T-helper 2 cell treated with Interferon-gamma antibody and Interleukin-4, amounts not matched to agents 5 μg/mL and 100 μg/mL, for 36 hours (primary cell): ENCODE measurements at places on chromosomes 1 and 21.

DNA sequence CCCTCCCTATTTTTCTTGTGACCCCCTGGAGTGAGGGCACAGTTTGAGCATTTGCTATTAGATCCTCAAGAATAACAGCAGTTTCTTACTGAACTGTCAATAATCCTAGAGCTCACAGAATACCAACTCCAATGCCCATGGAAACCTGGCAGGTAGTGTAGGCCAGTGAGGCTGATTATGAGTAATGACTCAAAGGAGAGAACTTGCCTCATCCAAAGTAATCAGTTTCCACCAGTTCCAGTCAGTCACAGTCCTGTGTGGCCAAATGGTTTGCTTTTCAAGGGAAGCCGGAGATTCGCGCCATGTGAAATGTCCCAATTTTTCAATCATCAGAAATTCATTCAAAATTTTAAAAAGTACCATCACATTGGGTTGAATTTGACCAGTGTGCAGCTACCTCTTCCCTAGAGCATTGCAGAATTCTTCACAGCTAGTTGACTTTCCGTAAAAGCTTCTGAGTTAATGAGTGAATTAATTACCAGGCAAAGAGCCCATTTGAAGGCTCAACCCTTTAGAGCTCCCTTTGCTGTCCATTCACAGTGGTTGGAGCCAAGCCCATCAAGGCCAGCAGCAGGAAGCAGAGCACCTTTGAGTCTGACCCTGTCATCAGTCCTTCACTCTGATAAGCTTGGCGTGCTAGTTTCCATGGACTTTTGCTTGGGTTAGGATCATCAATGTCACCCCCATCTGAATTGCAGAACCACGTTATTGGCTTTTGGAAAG is 170.3 kb downstream of the KAZN start:
- no peak for DNase-seq
- no peaks in the 10 kb centered on the region for H3K4me1 ChIP-seq
- H3K27me3 ChIP-seq = no peaks in the 10 kb centered on the region
- H3K4me3 ChIP-seq = no peak overlapping the region
- H3K36me3 ChIP-seq = no peaks in the 10 kb centered on the region

DNA sequence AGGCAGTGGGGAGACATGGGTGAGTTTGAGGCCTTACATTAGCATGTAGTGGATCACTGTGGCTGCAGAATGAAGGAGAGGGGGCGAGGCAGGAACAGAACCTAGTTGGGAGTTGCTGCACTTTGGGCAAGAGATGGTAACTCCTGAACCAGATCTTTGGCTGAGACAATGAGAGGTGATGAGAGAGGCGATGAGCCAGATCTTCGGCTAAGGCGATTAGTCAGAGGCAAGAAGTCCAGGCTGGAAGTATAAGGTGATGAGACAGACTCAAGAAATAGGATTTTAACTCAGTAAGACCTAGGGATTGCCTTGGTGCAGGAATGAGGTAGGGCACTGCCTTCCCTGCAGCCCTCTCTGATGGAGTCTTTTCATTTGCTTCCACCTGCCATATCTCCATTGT is 9.1 kb upstream of the ARTN start:
- H3K36me3 ChIP-seq = no peaks in the 10 kb centered on the region
- peaks cover 2% of the 10 kb centered on the region for H3K4me1 ChIP-seq
- H3K4me3 ChIP-seq = no peak overlapping the region
- no peak overlapping the region for H3K27ac ChIP-seq

GRCh38 chr1:85453640-85454194 is 11.2 kb downstream of the DDAH1 start:
- no peaks in the 10 kb centered on the region for H3K36me3 ChIP-seq
- DNase-seq = no peak
- H3K4me3 ChIP-seq = no peak overlapping the region
- H3K27ac ChIP-seq = no peak overlapping the region
- H3K27me3 ChIP-seq = peaks cover 3% of the 10 kb centered on the region

GRCh38 chr1:200302921-200303290 is 106.9 kb downstream of the ZNF281 start:
- no peaks in the 10 kb centered on the region for H3K36me3 ChIP-seq
- peaks cover 16% of the 10 kb centered on the region for H3K4me1 ChIP-seq
- H3K27me3 ChIP-seq = peaks cover 60% of the 10 kb centered on the region

DNA sequence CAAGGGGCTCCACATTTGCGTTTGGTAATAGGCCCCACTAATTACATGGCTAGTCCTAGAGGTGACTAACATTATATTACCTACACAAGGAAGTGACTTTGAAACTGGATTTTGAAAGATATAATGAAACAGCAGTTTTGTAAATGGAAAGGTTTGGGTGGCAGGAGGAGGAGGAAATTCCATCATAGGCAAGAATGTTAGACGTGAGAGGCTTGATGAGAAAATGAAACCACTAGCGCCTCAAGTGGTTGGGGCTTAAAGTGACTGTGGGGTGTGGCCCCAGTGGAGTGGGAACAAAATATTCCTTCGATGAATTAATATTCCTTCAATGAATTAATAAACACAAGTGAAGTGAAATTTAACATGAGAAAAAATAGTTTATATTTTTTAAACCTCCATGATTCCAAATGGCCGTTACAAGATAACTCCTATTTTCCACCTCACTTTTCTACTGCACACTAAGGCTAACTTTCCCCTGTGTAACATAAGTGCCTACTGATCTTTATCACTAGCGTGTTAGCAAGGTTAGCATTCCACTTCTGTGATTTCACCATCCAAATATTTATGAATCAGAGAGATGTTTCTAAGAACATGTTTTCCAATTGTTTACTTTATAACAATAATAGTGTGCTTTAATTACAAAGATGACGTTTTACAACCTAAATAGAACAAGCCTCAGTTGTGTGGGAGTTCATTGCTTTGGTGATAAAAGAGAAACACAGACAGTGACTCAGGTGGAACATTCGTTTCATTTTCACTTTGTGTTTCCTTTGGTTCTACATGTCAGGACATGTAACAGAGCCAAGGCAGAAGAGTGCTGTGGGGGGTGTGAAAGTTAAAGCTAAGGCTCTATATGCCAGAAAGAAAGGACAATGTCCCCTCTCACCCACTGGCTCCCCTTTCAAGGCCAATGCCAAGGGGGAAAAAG is 12.5 kb upstream of the ATF3 start:
- peaks cover 7% of the 10 kb centered on the region for H3K27me3 ChIP-seq
- DNase-seq = peak; percentile 63
- H3K4me1 ChIP-seq = peaks cover 26% of the 10 kb centered on the region
- H3K27ac ChIP-seq = peak overlapping the region; percentile 96
- peak overlapping the region; percentile 72 for H3K4me3 ChIP-seq

- DNase-seq = no peak
- no peaks in the 10 kb centered on the region for H3K36me3 ChIP-seq
- no peak overlapping the region for H3K4me3 ChIP-seq
- no peaks in the 10 kb centered on the region for H3K4me1 ChIP-seq
Measured at GRCh38 chr1:192350356-192350755, 33.6 kb downstream of the RGS21 start.

DNA sequence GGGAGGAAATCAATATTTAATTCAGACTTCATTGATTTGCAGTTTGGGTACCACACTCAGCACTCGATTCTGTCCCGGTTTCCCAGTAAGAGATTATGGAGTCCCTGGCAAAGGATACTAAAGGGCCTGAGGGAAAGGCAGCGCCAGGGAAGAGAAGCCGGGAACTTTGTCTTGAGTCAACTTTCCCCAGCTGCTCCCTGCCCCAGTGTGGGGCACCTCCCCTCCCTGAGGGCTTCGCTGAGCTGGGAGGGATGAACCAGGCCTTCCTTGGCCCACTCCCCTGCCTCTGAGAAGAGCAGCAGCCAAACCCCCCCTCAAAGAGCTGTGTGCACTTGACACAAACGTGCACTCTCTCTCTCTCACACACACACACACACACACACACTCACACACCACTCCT is 32.6 kb downstream of the OPTC start:
- no peak overlapping the region for H3K4me3 ChIP-seq
- no peak for DNase-seq
- H3K27ac ChIP-seq = no peak overlapping the region

GRCh38 chr1:79845936-79846335 is 839.4 kb upstream of the ADGRL4 start:
- no peaks in the 10 kb centered on the region for H3K4me1 ChIP-seq
- no peak for DNase-seq
- no peaks in the 10 kb centered on the region for H3K27me3 ChIP-seq

- H3K4me1 ChIP-seq = peaks cover 26% of the 10 kb centered on the region
- H3K4me3 ChIP-seq = peak within 1 kb of the TSS; percentile 77
- DNase-seq = peak; percentile 82
- H3K27me3 ChIP-seq = peaks cover 42% of the 10 kb centered on the region
- H3K27ac ChIP-seq = no peak within 1 kb of the TSS
- H3K36me3 ChIP-seq = peaks cover 5% of the 10 kb centered on the region
Measured at GRCh38 chr1:206507284-206508129, at the start of gene RASSF5. RASSF5 (plus strand) TSS chr1:206507531; CDS start chr1:206507603, 72 bp downstream.

GRCh38 chr1:34073028-34073695 is 91.9 kb downstream of the CSMD2 start:
- H3K36me3 ChIP-seq = no peaks in the 10 kb centered on the region
- no peak for DNase-seq
- no peaks in the 10 kb centered on the region for H3K4me1 ChIP-seq
- no peak overlapping the region for H3K27ac ChIP-seq
- no peak overlapping the region for H3K4me3 ChIP-seq

GRCh38 chr1:70142075-70142474 is 63.3 kb downstream of the LRRC40 start:
- no peak overlapping the region for H3K27ac ChIP-seq
- DNase-seq = no peak
- H3K4me1 ChIP-seq = no peaks in the 10 kb centered on the region
- no peak overlapping the region for H3K4me3 ChIP-seq
- H3K27me3 ChIP-seq = peaks cover 3% of the 10 kb centered on the region

DNA sequence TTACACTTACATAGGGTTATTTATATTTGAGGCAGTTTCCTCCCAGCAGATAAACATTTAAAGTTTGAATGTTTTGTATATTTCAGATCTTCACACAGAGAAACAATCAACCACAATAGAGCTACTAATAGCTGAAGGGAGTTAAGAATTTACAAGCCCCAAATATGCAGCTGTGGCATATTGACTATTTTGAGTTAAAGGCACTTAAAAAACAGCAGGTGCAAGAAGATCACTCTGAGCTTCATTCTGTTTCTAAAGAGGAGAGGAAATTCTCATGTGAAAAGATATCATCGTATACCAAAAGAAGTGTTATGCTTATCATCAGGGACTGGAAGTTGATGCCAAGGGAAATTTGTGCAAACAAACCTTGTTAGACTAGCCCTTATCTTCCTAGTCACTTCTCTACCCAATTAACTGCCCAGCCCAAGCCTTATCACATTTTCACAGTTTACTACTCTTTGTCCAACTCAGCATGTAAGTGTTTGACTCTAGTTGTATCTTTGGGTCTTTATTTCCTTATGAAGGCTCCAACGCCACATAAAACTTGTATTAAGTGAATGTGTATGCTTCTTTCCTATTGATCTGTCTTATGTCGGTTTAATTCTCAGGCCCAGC is 66.3 kb upstream of the COG2 start:
- peaks cover 11% of the 10 kb centered on the region for H3K27me3 ChIP-seq
- DNase-seq = no peak
- H3K36me3 ChIP-seq = no peaks in the 10 kb centered on the region
- no peak overlapping the region for H3K4me3 ChIP-seq
- H3K27ac ChIP-seq = no peak overlapping the region

- no peaks in the 10 kb centered on the region for H3K36me3 ChIP-seq
- DNase-seq = no peak
- H3K4me1 ChIP-seq = peaks cover 16% of the 10 kb centered on the region
- H3K27me3 ChIP-seq = peaks cover 39% of the 10 kb centered on the region
- H3K4me3 ChIP-seq = no peak overlapping the region
Measured at GRCh38 chr1:182433580-182433979, 16.4 kb upstream of the RGSL1 start.
